Esophagus squamous epithelium (tissue), 5 donors: ENCODE measurements at places on chromosomes 4 and X. TPM values are rescaled to one million over a fixed set of nuclear protein-coding genes. Genes with fewer than 3 reads are reported as not detected.

- DNase-seq = no peak
These were observed at the start of gene CBLL2 for GRCh38 chrX:22272613-22273012. TSS of gene CBLL2 (plus strand) at chrX:22272913. CDS start at chrX:22272992, 79 bp downstream.

- no peak for DNase-seq
These were observed 24.5 kb downstream of the CETN2 start for GRCh38 chrX:152806035-152806434.

DNA sequence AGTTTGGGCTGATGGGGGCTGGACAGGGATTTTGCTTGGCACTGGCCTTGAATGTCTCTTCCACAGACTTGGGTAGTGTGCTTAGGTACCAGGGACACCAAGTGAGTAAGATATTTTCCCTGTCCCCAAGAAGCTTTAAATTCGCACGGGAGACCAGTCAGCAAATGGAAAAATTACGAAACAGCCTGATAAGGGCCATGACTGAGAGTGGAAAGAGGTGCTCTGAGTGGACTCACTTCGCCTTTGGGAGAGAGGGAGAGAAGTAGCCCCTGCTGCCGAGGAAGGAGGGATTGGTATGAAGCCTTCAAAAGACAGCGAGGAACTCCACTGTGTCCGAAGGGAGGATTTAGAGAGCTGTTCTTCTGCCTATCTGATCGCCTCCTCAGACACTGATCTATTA lies 2.6 kb downstream of the LSM6 start:
- no peak for DNase-seq

DNA sequence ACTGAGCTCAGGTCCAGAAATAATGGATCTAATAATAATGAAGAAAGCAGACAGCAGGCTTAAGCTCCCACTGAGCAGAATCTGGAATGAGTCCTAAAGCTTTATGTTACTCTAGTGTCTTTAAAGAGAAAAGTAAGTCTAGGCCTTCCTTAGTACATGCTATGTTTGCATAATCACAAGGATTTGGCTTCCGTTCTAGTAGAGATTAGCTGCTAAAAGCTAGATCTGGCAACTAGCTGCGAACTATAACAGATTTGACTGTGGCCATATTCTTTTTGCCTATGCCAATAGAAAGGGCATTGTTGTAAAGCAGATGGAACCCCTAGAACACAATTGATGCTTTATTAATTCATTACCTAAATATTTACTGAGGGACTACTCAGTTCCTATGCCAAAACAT lies 19.0 kb downstream of the COX7B2 start:
- DNase-seq = no peak

- DNase-seq = no peak
These were observed 404.8 kb downstream of the TLL1 start for GRCh38 chr4:166277853-166278252.

DNA sequence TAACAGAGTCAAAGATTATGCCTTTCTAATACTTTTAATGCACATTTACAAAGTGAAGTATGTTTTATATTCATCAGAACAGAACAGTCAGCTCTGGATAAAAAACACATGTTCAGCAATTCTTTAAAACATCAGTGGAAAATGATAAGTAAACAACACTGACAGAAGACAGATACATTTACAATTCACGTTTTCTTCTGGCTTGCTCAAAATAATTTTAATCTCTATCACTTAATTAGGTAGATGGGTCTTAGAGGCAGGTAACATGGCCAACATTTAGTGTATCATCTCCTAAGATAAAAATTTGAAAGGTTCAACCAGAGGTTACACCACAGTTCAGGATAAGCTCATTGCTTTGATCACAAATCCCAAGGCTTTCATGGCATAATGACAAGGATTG lies 156.8 kb upstream of the MAB21L2 start:
- no peak for DNase-seq

DNA sequence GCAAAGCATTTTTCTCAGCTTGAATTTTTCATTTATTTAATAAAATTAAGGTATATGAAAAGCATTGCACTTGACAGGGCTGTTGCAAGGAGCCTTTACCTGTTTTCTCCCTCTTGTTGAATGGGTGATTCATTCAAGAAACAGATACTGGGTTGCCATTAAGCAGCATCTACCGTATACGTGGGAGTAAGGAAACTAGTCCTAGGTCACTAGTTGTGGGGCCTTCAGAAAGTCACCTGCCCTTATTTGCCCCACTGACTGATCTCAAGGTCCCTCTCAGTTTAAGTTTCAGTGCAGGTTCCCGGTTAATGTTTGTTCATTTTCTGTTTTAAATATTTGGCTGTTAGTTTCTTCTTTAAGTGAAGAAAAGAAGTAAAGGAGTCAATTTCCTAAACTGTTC lies 34.0 kb downstream of the LHFPL1 start:
- no peak for DNase-seq

- no peak for DNase-seq
These were observed 2595.3 kb downstream of the ARAP2 start for GRCh38 chr4:33649015-33649414.

- no peak for DNase-seq
These were observed 52.5 kb downstream of the LHFPL1 start for GRCh38 chrX:112627206-112627605.

GRCh38 chr4:64417974-64418373 lies 8.7 kb upstream of the TECRL start:
- DNase-seq = no peak

DNA sequence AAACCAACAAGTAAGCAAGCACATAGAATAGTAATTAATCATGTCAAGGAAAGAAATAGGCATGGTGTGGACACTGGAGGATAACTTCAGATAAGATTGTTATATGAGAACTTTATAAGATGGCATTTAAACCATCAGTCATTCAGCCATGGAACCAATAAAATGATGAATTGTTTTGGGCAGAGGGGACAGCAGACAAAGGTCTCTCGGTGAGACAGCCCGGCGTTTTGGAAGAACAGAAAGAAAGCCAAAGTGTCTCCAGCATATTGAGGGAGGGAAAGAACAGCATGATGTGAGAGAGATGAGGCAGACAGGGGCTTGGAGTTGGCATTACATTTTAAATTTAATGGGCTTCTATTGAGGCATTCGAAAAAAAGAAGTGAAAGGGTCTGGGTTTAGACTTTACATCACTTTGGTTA lies 883 bp upstream of the PPM1K start:
- no peak for DNase-seq

The CT47B1 gene
- not detected for total RNA-seq

The PASD1 gene
- total RNA-seq = not detected

The SPATA4 gene
- not detected for total RNA-seq

The TKTL2 gene
- total RNA-seq = 0.09 TPM

The S100P gene
- total RNA-seq = 65.8 TPM
